ENCODE measurements at places on chromosomes 6 and 20. TPM values are rescaled to one million over a fixed set of nuclear protein-coding genes. Genes with fewer than 3 reads are reported as not detected.

DNA sequence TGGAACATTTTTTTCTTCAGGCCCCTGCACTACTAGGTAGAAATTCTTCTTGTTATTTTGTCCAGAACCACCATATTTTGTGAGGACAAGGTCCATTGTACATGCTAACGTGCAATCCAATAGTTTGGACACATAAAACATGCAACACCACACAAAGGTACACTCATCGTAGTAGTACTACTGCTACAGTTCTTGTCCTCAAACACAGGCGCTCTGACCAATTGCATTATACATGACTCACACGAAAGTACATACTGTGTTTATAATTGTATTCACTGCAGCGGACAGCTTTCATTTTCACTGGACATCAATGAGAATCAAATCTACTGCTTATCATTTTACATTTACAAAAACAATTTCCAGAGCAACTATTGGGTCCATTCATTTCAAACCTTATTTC, 15.3 kb upstream of the SMLR1 start:
- no peak for DNase-seq

DNA sequence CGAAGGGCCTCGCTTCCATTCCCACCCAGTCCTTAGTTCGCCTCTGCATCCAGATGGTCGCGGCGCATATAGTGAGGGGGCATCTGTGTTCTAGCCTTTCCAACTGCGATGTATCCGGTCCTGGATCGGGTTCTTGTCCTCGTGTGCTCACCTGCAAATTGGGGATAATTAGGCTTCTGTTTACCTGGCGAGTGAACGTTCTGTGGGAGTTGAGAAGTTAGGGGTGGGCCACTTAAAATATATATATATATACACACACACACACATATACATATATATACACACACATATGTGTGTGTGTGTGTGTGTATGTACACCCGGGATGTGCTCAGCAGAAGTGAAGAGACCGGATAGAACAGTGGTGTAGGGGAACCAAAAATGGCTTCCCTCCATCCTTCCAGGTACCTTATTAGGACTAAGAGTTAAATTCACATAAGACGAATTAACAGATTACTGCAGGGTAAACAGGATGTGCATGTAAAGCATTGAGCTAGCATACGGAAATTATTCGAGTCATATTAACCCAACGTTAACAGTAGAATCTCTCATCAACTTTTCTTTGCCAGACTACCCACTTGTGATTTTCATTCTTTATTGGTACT, 537 bp downstream of the CSTF1 start:
- DNase-seq = no peak

DNA sequence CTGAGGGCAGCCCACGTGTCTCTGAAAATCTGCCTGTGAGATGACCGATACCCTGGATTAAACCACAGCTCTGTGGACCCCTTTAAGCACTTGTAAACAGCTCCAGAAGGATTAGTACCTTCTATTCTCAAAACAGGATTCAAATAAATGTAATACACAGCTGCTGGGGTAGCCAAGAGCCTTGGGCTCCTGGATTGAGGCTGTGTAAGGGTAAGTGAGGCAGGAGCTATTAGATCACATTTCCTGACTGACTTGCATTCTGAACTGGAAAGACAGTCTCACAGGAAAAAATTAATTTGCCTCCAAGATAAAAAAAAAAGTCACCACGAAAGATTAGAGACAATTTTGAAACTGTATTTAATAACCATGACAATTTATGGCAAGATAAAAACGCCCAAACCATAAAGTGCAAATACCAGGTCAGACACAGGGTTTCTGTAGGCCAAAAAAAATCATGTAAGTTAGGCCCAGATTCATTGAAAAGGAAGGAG, 78.0 kb downstream of the TRMT11 start:
- no peak for DNase-seq

GRCh38 chr6:90319979-90320685, 23.5 kb upstream of the BACH2 start:
- DNase-seq = no peak

- DNase-seq = no peak
Measured at GRCh38 chr6:17149571-17149970, 47.7 kb downstream of the STMND1 start.

- no peak for DNase-seq
Measured at GRCh38 chr6:97925504-97925903, 642.5 kb upstream of the MMS22L start.

Gene NNAT
- total RNA-seq = not detected

GRCh38 chr20:46559001-46559400, 8.5 kb upstream of the OCSTAMP start:
- peak; percentile 17 for DNase-seq

DNA sequence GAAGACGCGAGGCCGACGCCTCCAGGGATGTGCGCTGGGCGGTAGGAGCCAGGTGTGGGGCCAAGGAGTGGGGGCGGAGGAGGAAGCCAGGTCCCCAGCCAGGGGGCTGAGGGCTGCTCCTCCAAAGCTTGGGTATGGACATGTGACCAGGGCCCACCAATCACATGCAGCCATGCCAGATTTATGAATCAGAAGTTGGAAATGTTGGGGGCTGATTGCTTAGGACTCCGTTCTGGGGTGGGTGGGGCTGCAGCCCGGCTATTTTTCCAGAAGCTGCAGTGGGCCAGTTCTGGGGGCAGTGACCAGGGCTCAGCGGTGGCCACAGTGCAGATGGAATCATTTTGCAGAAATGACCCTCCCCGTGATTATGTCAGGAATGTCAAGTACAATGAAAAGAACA, 96.0 kb downstream of the CEBPB start:
- peak; percentile 77 for DNase-seq

Gene MAPK13
- total RNA-seq = 0.37 TPM

DNA sequence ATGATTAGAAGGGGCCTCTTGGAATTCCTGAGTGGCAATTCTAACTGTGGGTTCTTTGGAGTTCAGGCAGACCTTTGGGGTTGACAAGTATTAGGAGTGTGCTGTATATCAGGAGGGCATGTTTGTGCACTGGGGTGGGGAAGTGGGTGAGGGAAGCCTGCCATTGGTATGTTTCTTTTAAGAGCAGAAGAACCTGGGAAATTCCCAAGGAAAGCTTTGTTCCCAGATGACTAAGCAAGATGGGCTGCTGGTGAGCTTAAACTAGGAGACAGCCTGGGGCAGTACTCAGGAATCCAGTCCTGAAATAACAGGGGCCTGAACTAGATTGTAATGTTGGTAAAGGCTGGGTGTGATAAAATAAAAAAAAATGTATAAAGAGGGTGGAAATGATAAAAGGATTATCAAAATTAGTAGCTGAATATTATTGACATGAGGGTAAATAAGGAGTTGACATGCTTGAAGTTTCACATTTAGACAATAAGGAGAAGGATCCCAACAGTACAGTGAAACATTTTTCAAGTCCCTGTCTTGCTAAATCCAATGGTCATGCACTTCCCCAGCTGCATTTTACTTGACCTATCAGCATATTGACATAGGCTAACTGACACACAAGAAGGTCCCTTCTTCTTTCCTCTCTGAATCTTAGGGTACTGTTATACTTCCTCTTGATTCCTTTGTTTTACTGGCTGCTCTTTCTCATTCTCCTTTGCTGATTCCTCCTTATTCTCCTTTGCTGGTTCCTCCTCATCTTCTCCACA, 18.4 kb upstream of the IFNGR1 start:
- DNase-seq = peak; percentile 53

Gene OXT
- total RNA-seq = not detected

Gene LRFN2
- total RNA-seq = not detected

GRCh38 chr6:140046016-140046632, 671.7 kb upstream of the CITED2 start:
- no peak for DNase-seq

- DNase-seq = peak; percentile 43
Measured at GRCh38 chr6:34065466-34066217, 80.2 kb downstream of the GRM4 start.

DNA sequence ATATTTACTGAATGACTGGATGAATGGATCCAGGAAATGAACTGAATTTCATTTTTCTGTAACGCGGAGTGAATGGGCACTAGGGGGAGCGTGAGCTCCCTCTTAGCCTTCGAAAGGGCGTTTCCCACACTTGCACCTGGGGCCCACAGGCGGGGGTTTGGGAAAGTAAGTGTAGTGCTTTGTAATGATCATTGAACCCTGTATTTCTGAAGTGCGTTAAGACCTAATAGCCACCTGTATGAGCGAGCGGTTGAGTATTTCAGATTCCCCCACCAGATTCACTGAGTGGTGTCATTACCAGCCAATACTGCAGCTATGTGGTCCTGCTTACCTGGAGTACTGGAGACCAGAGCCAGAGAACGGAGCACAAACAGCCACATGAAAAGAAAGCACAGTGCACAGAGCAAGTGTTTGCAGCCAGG, 10.5 kb downstream of the SYTL3 start:
- DNase-seq = no peak

DNA sequence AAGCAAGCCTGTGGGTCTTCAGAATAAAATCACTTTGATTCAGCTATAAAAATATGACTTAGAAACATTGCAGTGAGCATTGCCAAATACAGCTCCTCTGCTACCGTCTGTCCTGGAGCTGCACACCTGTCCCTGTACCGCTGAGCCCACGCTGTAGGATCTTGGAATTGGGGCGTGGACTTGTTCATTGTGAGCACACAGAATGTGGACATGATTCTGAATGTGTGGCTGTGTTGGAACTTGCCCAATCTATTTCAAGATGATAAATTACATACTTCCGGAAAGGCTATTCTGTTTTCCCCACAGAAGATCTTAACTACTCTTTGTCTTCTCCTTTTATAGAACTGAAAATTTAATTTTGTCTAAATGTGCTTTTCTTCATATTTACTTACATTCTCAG, 107.3 kb downstream of the UST start:
- DNase-seq = no peak

Gene LGSN
- not detected for total RNA-seq

Gene MRPS26
- 63.8 TPM for total RNA-seq

Gene FHL5
- not detected for total RNA-seq

- DNase-seq = peak; percentile 36
Measured at GRCh38 chr6:158149641-158150040, 18.4 kb downstream of the SERAC1 start.

GRCh38 chr6:47525330-47526057, 47.9 kb downstream of the CD2AP start:
- DNase-seq = no peak

Gene C6orf118
- not detected for total RNA-seq

Gene ULBP3
- total RNA-seq = 2.9 TPM

GRCh38 chr20:47775841-47776240, 9.4 kb downstream of the SULF2 start:
- DNase-seq = no peak

GRCh38 chr6:18488526-18489270, 101.5 kb downstream of the RNF144B start:
- no peak for DNase-seq

Gene PTCHD4
- not detected for total RNA-seq

DNA sequence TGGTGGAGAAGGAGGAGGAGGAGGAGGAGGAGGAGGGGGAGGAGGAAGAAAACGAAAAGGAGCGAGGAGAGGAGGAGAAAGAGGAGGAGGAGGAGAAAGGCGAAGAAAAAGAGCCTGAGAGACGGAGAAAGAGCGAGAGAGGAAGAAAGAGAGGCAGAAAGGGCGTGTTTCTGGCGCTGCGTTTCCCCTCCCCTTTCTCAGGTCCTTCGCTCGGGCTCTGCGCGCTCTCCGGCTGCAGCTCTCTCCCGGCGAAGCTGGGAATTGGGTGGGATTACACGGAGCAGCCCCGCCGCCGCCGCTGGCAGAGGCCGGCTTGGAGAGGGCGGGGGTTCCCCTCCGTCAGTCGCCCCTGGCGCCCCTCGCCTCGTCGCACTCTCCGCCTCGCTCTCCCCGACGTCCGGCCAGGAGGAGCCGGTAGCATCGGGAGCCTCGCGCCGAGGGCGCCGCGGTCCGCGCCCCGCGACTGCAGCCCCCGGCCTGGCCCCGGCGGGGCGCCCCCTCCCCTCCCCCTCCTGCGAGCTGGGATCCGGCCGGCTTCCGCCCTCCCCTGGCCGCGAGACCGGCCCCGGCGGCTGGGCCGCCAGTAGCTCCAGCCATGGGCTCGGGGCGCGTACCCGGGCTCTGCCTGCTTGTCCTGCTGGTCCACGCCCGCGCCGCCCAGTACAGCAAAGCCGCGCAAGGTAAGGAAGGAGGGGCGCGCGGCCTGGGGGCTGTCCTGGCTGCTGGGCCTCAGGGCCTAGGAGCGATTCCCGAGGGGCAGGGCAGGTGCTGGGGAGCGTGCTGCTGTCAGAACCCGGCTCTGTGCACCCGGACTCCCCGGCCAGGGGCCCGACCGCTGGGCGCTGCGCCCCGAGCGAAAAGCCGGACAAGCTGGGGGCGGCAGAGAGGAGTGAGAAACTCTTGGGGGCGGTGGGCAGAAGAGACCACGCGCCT, at the start of gene SCUBE3:
Gene SCUBE3, plus strand, starts transcription at position 133 of the 933 bp plus-strand sequence. Its CDS starts 463 bp downstream, at position 596.
- DNase-seq = peak; percentile 79

Gene SMLR1
- not detected for total RNA-seq

Gene TRIM15
- not detected for total RNA-seq

Gene TMC2
- total RNA-seq = not detected

GRCh38 chr6:167506443-167507301, 181.8 kb downstream of the TTLL2 start:
- DNase-seq = no peak

Gene TMEM170B
- total RNA-seq = 6.9 TPM

Gene OPN5
- total RNA-seq = not detected

Gene SYCP2
- 0.16 TPM for total RNA-seq

- DNase-seq = no peak
Measured at GRCh38 chr6:56220078-56220477, 27.3 kb downstream of the COL21A1 start.

DNA sequence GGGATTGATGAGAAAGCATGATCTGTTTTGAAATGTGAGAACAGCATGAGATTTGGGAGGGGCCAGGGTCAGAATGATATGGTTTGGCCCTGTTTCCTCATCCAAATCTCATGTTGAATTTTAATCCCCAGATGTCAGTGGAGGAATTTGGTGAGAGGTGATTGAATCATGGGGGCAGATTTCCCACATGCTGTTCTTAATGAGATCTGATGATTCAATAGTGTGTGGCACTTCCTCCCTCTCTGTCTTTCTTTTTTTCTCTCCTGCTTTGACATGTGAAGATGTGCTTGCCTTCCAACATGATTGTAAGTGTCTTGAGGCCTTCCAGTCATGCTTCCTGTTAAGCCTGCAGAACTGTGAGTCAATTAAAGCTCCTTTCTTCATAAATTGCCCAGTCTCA, 1060.3 kb upstream of the CITED2 start:
- no peak for DNase-seq

- no peak for DNase-seq
Measured at GRCh38 chr6:70079241-70079640, 212.9 kb downstream of the COL19A1 start.

Gene ROS1
- 0.76 TPM for total RNA-seq

GRCh38 chr20:13037727-13038126, 29.0 kb downstream of the SPTLC3 start:
- no peak for DNase-seq

- DNase-seq = no peak
Measured at GRCh38 chr6:150721418-150722266, 122.0 kb downstream of the PLEKHG1 start.

Gene PPT2
- total RNA-seq = 2.9 TPM

Gene SRMS
- not detected for total RNA-seq

DNA sequence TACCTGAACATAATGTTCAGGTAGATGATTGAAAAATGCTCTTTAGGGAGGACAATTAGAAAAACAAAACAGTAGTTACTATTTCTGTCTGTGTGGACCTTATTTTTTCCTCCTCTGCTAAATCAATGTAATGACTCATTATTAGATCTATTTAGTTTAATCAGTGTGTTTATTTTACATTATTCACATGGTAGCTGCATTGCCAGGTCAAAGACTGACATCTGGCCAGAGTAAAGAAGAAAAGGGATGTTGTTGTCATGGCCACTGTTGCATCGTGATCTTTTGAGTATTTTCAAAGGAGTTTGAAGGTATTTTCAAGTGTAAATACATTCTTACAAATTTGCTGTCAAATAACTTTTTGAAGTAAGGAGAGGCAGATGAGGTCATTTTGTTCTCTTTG, 5.9 kb downstream of the CMTR1 start:
- no peak for DNase-seq

- DNase-seq = no peak
Measured at GRCh38 chr6:104718672-104719071, 141.0 kb downstream of the HACE1 start.
